ENCODE measurements at places on chromosomes 12 and 14.

GRCh38 chr12:121288158-121288845 lies 8.2 kb downstream of the CAMKK2 start:
- no peak for DNase-seq

DNA sequence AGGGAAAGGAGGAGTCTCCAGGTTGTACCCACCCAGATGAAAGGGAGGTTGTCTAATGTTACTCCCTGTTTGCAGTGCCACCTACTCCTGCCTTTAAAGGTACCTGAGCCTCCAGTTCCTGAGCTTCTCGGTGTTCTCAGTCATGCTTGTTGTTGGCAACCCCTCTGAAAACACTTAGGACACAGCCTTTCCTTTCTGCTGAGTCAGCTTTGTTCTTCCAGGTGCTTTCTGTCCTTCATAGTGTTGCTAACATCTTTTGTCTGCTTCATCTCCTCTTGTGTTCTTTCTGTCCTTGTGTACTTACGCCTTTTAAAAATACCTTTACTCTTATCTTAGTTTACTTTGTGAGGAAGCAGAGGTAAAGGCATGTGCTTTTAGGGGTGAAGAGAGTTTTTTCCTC lies 97.0 kb upstream of the NEDD1 start:
- no peak for DNase-seq

DNA sequence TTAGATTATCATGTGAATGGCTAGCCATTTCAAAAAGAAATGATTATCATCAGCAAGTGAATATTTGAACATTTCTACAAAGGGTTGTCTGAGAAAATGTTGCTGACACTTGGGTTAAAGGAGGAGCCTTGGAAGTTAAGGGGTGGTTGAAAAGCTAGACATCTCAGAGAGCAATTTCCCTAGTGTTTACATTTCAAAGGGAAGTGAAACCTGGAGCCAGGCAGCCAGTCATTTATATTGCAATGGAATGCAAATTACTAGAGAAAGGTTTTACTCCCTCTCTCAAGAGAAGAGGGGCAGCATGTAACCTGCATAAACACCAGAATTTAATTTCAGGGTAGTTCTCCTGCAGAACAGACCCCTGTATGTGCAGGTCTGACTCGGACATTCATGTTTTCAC lies 279.0 kb downstream of the SLC16A7 start:
- no peak for DNase-seq

DNA sequence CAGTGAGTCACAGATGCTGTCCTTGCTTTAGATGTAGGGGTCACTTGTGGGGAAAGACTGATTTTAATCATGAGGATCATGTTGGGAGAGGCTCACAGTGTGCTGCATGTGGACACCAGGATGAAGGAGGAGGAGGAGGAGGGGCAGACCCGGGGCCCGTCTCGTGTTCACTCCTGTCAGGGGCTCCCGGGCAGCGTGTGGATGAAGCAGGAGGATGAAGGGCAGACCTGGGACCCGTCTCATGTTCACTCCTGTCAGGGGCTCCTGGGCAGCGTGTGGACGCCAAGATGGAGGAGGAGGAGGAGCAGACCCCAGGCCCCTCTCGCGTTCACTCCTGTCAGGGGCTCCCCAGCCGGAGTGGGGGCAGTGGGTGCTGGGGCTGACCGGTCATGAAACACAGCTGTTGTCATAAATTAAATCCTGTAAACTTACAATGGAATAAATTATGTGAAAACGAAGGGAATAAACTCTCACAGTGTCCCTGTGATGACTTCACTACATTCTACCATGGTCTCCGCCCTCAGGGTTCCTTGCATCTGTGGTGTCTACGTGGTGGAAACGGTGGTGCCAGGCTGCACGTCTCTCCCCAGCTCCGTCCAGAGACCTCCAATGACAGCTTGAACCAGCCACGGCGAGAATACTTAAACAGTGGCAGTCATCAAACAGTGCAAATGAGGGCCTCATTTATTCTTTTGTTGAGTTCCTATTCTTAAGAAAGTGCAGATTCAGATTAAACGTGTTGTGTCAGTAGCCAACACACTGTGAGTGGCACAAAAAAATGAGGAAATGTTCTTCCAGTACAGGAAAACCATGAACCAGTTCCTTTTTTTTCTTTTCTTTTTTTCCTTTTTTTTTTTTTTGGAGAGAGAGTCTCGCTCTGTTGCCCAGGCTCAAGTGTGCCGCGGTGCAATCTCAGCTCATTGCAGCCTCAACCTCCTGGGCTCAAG lies 37.7 kb upstream of the SFSWAP start:
- no peak for DNase-seq

DNA sequence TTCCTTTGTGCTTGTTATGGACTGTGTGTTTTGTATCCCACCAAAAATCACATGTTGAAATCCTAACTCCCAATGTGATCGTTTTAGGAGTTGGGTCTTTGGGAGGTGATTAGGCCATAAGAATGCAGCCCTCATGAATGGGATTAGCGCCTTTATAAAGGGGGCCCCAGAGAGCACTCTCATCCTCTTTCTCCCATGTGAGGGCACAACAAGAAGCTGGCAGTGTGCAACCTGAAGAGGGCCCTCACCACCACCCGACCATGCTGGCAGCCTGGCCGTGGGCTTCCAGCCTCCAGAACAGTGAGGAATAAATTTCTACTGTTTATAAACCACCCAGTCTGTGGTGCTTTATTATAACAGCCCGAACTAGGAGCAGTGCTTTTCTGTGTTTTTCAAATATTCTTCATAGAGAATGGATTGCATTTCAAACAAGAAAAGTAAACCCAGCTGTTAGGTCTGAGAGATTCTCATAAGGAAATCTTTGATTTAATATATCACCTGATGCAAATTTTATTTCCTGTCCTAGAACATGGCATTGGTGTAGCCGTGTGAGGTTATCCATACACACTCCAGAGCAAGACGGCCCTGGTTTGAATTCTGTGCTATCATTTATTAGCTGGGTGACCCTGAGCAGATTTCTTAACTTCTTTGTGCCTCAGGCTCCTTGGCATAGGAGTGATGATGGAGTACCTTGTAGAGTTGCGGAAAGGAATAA lies 27.8 kb downstream of the HSPB8 start:
- no peak for DNase-seq

DNA sequence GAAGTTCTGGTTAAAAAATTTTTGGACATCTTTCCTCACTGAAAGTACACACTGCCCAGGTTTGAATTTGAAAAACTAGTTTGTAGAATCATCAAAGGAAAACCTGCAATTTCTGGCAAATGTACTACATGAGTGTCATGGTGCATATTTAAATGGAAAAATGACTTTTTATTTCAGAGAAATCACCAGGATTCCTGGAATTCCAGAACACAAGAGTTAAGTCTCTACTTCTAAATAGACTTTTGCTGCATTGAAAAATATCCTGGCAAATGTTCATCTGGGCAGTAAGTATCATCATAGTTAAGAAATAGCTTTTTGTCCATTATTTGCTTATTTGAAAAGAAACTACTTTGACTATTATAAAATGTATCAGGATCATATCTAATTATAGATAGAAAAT lies 275.1 kb downstream of the PRKD1 start:
- no peak for DNase-seq

- no peak for DNase-seq
Observed at GRCh38 chr12:31312431-31312830, 13.5 kb downstream of the SINHCAF start.

- no peak for DNase-seq
Observed at GRCh38 chr12:47820631-47821345, 1.1 kb upstream of the HDAC7 start.

DNA sequence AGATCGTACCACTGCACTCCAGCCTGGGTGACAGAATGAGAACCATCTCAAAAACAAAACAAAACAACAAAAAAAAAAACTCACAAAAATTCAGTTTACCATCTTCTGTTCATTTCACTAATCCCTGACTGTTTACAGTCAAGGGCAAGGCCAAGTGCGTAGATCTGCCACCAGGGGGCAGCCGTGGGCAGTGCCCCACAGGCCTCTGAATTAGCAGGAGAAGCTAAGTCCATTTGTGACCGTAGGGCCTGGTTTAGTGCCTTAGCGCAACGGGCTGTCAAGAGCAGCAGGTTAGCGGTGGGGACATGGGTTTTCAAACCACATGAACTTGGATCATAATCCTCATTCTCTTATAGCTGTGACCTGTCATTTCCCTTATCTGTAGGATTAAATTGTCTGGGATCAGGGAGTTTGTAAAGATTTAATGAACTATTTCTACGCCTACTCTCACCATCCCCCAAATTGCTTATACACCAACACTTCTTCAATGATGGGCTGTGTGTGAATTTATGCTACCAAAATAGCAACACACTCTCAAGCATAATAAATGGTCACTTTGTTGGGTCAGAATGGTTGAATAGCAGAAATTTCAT lies 49.0 kb downstream of the KCTD10 start:
- peak; percentile 57 for DNase-seq
